ENCODE measurements at places on chromosomes 2 and 18.

DNA sequence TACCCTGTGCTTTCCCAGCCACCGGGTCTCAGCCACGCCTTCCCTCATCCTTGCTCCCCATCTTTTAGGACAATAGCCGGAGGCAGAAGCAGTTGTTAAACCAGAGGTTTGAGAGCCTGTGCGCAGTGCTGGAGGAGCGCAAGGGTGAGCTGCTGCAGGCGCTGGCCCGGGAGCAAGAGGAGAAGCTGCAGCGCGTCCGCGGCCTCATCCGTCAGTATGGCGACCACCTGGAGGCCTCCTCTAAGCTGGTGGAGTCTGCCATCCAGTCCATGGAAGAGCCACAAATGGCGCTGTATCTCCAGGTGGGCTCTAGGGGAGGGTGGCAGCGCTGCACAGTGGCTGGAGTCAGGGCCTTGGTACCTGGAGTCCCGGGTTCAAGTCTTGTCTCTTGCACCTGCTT, 2.7 kb downstream of the UCN start:
- peaks cover 3% of the 10 kb centered on the region for H3K4me1 ChIP-seq
- no peak for DNase-seq
- H3K27me3 ChIP-seq: peaks cover 27% of the 10 kb centered on the region
- peak overlapping the region; percentile 40 for H3K4me3 ChIP-seq
- no peak overlapping the region for H3K27ac ChIP-seq
- H3K36me3 ChIP-seq: peaks cover 3% of the 10 kb centered on the region

DNA sequence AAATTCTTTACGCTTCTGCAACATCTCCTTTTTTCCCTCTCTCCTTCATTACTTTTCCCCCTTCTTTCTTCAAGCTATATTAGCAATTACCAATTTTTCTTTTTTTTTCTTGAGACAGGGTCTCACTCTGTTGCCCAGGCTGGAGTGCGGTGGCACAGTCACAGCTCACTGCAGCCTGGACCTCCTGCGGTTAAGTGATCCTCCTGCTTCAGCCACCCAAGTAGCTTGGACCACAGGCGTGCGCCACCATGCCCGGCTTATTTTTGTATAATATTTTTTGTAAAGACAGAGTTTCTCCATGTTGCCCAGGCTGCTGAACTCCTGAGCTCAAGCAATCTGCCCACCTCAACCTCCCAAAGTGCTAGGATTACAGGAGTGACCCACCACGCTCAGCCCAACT, 70.7 kb downstream of the EPG5 start:
- H3K4me3 ChIP-seq: no peak overlapping the region
- no peak for DNase-seq
- no peaks in the 10 kb centered on the region for H3K4me1 ChIP-seq
- H3K36me3 ChIP-seq: peaks cover 10% of the 10 kb centered on the region
- H3K27ac ChIP-seq: no peak overlapping the region
- H3K27me3 ChIP-seq: no peaks in the 10 kb centered on the region

DNA sequence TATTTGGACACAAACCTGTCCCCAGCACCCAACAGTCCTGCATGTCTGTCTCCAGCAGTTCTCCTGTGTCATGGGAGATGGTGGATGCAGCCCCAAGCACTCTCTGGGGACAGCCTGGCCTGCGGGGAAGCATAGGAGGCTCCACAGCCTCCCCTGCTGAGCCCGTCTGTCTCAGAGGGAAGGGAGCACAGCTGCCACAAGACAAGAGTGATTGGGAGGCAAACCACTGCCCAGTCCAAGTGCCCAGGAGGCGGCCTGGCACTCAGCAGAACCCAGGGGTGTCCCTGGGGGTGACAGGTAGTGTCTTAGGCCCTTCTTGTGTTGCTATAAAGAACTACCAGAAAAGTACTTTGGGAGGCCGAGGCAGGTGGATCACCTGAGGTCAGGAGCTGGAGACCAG, 211.2 kb upstream of the MYT1L start:
- H3K27me3 ChIP-seq: no peaks in the 10 kb centered on the region
- H3K27ac ChIP-seq: no peak overlapping the region
- peaks cover 1% of the 10 kb centered on the region for H3K4me1 ChIP-seq
- no peaks in the 10 kb centered on the region for H3K36me3 ChIP-seq
- no peak for DNase-seq

- H3K27me3 ChIP-seq: no peaks in the 10 kb centered on the region
- DNase-seq: no peak
- H3K4me3 ChIP-seq: no peak overlapping the region
- H3K27ac ChIP-seq: no peak overlapping the region
These were observed 305.9 kb downstream of the HRH4 start for GRCh38 chr18:24766376-24766775.

GRCh38 chr2:112835536-112836162, 930 bp downstream of the IL1B start:
- no peak for DNase-seq
- no peak overlapping the region for H3K27ac ChIP-seq
- peaks cover 2% of the 10 kb centered on the region for H3K4me1 ChIP-seq
- no peak overlapping the region for H3K4me3 ChIP-seq

DNA sequence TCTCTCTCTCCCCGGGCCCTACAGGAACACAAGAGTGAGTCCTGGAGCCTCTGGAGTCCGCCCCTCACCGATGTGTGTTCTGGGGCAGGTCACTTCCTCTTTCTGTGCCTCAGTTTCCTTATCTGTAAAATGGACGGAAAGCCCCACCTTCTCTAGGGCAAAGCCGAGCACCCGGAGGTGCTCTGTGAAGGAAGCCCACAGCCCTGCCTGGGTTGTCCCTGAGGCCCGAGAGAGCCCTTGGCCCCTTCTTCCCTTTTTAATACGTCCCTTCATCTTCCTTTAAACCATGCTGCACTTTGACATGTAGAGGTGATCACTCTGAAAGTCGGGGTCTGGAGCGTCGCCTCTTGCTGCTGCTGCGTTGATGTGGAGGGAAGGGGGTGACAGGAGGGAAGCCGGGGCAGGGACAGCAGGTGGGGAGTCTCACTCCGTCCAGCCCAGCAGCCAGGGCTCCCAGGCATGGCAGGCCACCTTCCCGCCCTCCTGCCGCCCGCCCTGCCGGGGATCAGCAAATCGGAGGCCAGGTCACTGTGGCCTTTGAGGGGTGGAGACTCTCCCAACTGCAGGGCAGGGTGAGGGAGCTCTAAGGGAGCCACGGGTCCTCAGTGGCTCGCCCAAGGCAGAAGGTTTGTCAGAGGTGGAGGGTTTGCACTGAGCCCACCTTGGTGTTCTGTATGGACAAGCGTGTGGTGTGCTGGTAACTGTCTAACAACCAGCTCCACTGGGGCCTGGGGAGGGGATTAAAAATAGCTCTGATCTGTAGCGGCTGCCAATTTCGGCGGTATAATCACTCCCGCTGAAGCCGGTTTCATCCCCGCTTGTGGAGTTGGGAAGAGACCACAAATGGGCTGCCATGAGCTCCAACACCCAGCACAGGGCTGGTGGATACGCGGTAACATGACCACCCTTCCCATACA, 135.9 kb upstream of the ID2 start:
- peaks cover 3% of the 10 kb centered on the region for H3K4me1 ChIP-seq
- no peaks in the 10 kb centered on the region for H3K27me3 ChIP-seq
- H3K27ac ChIP-seq: no peak overlapping the region
